IMR-90 (cell line): ENCODE measurements at places on chromosomes 5 and 9. TPM values are rescaled to one million over a fixed set of nuclear protein-coding genes. Genes with fewer than 3 reads are reported as not detected.

- no peak overlapping the region for H3K4me3 ChIP-seq
- H3K4me1 ChIP-seq: no peaks in the 10 kb centered on the region
- H3K27me3 ChIP-seq: no peaks in the 10 kb centered on the region
- no peak overlapping the region for H3K27ac ChIP-seq
- H3K36me3 ChIP-seq: no peaks in the 10 kb centered on the region
- DNase-seq: no peak
These were observed 9.3 kb upstream of the KIF4B start for GRCh38 chr5:155004138-155004744.

GRCh38 chr9:121861501-121862180 lies 210.2 kb downstream of the DAB2IP start:
- no peak for DNase-seq
- H3K4me1 ChIP-seq: peaks cover 9% of the 10 kb centered on the region
- no peak overlapping the region for H3K4me3 ChIP-seq
- H3K36me3 ChIP-seq: no peaks in the 10 kb centered on the region
- H3K27me3 ChIP-seq: peaks cover 2% of the 10 kb centered on the region; the same call in 1 of the 2 replicates

The PCDHA4 gene
- total RNA-seq: under 0.01 and 0.28 TPM in 2 replicates

GRCh38 chr9:33124751-33125381 lies 42.3 kb downstream of the B4GALT1 start:
- no peak overlapping the region for H3K4me3 ChIP-seq
- peaks cover 30% of the 10 kb centered on the region for H3K36me3 ChIP-seq
- no peak for DNase-seq
- no peak overlapping the region for H3K27ac ChIP-seq
- peaks cover 18% of the 10 kb centered on the region for H3K4me1 ChIP-seq

- no peak overlapping the region for H3K4me3 ChIP-seq
- H3K4me1 ChIP-seq: peaks cover 4% of the 10 kb centered on the region; the same call in 1 of the 2 replicates
- H3K27me3 ChIP-seq: no peaks in the 10 kb centered on the region
- H3K36me3 ChIP-seq: no peaks in the 10 kb centered on the region
- peak; percentile 34 for DNase-seq
These were observed 196.8 kb upstream of the TRIM32 start for GRCh38 chr9:116490321-116490720.

The PCDH1 gene
- total RNA-seq: 0.83 and 0.90 TPM in 2 replicates

The CCDC180 gene
- 0.56 and 0.90 TPM in 2 replicates for total RNA-seq

The SLC34A1 gene
- total RNA-seq: not detected in 2 replicates

The RAB14 gene
- total RNA-seq: 20.1 and 36.1 TPM in 2 replicates

DNA sequence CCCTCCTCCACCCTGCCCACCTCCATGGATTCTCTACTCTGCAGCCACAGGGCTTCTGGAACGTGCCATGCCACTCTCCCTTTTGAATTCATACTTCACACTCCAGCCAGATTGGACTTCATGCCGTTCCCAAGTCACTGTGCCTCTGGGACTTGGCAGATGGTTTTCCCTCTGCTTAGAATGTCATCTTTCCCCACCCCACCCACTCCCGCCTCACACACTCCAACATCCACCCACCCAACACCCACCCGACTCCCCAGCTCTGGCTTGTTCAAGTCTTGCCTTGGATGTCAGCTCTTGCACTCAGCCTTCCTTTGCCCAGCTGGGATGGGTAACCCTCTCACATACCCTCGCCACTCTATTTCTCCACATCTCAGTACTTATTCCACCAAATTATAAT lies 142.1 kb upstream of the DHFR start:
- H3K4me1 ChIP-seq: no peaks in the 10 kb centered on the region
- no peak for DNase-seq
- H3K27ac ChIP-seq: no peak overlapping the region

- H3K36me3 ChIP-seq: peaks cover 15% of the 10 kb centered on the region
- no peak overlapping the region for H3K4me3 ChIP-seq
- DNase-seq: no peak
These were observed 51.9 kb upstream of the TTC23L start for GRCh38 chr5:34787035-34787434.

The FBP2 gene
- total RNA-seq: not detected in 2 replicates

- no peaks in the 10 kb centered on the region for H3K4me1 ChIP-seq
- no peak for DNase-seq
- H3K27me3 ChIP-seq: no peaks in the 10 kb centered on the region
- H3K4me3 ChIP-seq: no peak overlapping the region
These were observed 100.6 kb downstream of the CETN3 start for GRCh38 chr5:90308787-90309585.

DNA sequence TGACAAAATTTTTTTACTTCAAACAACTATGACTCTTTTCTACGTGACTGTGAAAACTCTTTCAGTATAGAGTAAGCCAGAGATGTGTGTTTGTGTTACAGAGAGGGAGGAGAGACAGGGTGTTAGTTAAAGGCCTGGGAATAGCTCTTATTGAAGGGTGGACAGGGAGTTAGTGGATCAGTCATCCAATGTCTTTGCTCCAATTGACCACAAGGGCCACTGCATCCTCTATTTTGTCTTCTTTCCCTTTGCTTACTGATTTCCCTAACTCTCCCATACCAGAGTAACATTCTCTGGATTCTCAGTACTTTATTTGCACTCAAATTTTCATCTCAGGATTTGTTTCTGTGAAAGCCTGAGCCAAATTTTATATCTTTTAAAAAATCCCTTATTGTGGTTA lies 920.3 kb downstream of the CDH18 start:
- H3K27ac ChIP-seq: no peak overlapping the region
- H3K4me3 ChIP-seq: no peak overlapping the region
- H3K36me3 ChIP-seq: no peaks in the 10 kb centered on the region
- no peaks in the 10 kb centered on the region for H3K27me3 ChIP-seq
- no peak for DNase-seq

The PPP3R2 gene
- total RNA-seq: not detected in 2 replicates

The SLC44A1 gene
- 19.4 and 21.7 TPM in 2 replicates for total RNA-seq

The FOXI1 gene
- total RNA-seq: not detected in 2 replicates

DNA sequence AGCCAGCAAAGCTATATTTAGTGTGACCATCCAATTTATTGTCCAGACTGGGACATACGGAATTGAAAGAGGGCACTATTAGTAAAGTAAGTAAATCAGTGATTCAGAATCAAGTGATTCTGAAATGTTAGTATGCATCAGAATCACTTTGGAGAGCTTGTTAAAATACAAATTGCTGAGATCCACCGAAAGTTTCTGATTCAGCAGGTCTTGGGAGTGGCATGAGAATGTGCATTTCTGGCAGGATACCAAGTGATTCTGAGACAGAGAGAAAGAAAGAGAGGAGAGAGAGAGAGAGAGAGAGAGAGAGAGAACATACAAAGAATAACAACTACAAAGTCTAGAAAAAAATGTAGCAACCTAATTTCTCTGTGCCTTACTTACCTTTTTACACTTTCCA lies 65.4 kb upstream of the ASTN2 start:
- no peak for DNase-seq
- no peak overlapping the region for H3K27ac ChIP-seq
- no peak overlapping the region for H3K4me3 ChIP-seq
- no peaks in the 10 kb centered on the region for H3K36me3 ChIP-seq

The GRM6 gene
- not detected in 2 replicates for total RNA-seq

DNA sequence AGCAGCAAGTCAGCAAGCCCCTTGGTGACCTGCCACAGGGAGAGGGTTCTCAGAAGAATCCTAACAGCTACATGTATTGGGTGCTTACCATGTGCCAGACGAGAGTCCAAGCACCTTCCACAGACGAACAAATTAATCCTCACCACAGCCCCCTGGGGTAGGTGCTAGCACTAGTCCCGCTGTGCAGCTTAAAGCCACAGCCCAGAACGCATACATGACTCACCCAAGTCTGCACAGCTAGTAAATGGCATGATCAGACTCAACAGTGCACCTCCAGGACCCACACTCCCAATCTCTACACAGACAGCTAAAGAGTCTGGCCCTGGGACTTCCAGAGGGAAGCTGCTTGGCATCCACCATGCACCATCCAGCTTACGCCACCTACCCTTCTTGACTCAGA lies 111.5 kb downstream of the PAX5 start:
- DNase-seq: no peak
- peaks cover 9% of the 10 kb centered on the region for H3K27me3 ChIP-seq

GRCh38 chr9:126661521-126662251 lies 48.0 kb downstream of the LMX1B start:
- H3K27me3 ChIP-seq: peaks cover 45% of the 10 kb centered on the region
- no peak overlapping the region for H3K27ac ChIP-seq
- no peaks in the 10 kb centered on the region for H3K36me3 ChIP-seq
- no peaks in the 10 kb centered on the region for H3K4me1 ChIP-seq

The ANKRD20A1 gene
- total RNA-seq: under 0.01 and 0.18 TPM in 2 replicates

The PCDHGA7 gene
- total RNA-seq: 3.3 and 3.4 TPM in 2 replicates

The HMGCS1 gene
- 30.6 and 32.8 TPM in 2 replicates for total RNA-seq

The AK3 gene
- 24.7 and 33.3 TPM in 2 replicates for total RNA-seq

DNA sequence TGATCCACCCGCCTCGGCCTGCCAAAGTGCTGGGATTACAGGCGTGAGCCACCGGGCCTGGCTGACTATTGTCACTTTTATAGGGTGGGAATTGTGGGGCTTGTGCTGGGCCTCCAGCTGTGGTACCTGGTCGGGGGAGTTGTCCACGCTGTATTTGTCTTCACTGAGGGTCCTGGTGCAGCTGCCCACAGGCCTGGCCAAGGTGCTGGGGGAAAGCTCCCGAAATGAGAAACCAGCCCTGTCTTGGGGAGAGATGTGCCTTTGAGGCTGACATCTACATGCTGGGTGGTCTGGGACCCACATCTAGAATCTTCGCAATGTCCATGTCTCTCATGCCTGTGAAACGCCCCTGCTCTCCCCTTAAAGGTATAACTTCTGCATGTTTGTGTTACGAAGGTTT lies 2.6 kb downstream of the EXOC3 start:
- H3K4me3 ChIP-seq: no peak overlapping the region
- no peak for DNase-seq
- peaks cover 12% of the 10 kb centered on the region for H3K4me1 ChIP-seq
- no peaks in the 10 kb centered on the region for H3K27me3 ChIP-seq

The PTGER4 gene
- 7.9 and 10.6 TPM in 2 replicates for total RNA-seq

GRCh38 chr5:39555788-39556187 lies 131.0 kb upstream of the DAB2 start:
- peaks cover 16% of the 10 kb centered on the region for H3K27me3 ChIP-seq
- H3K4me1 ChIP-seq: no peaks in the 10 kb centered on the region
- H3K27ac ChIP-seq: no peak overlapping the region
- DNase-seq: no peak

- no peaks in the 10 kb centered on the region for H3K36me3 ChIP-seq
- H3K27ac ChIP-seq: no peak overlapping the region
- no peaks in the 10 kb centered on the region for H3K27me3 ChIP-seq
- no peaks in the 10 kb centered on the region; the same call in 1 of the 2 replicates for H3K4me1 ChIP-seq
These were observed 19.0 kb downstream of the TMC1 start for GRCh38 chr9:72540348-72540873.

DNA sequence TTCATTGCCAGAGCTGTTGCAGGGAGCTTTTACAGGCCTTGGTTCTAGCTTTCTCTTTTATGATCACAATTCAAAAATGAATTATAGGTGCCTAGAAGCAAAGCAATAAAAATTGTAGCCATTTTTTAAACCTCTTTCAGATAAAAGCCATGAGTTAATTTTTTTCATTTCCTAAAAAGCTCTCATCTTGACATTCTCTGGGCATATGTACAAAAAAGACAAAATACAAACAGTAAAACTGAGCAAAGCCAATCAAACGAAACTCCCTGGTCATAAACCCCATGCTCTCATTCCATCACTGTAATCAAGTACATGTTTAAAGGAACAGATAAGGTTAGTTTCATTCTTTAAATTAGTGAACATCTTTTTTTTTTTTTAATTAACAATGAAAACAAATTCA lies 101.9 kb downstream of the ERCC6L2 start:
- no peak overlapping the region for H3K27ac ChIP-seq
- DNase-seq: no peak
- no peak overlapping the region for H3K4me3 ChIP-seq

- H3K4me3 ChIP-seq: no peak overlapping the region
- no peaks in the 10 kb centered on the region for H3K4me1 ChIP-seq
- no peak for DNase-seq
- no peaks in the 10 kb centered on the region for H3K27me3 ChIP-seq
These were observed 66.2 kb upstream of the CNTLN start for GRCh38 chr9:17068671-17069070.

DNA sequence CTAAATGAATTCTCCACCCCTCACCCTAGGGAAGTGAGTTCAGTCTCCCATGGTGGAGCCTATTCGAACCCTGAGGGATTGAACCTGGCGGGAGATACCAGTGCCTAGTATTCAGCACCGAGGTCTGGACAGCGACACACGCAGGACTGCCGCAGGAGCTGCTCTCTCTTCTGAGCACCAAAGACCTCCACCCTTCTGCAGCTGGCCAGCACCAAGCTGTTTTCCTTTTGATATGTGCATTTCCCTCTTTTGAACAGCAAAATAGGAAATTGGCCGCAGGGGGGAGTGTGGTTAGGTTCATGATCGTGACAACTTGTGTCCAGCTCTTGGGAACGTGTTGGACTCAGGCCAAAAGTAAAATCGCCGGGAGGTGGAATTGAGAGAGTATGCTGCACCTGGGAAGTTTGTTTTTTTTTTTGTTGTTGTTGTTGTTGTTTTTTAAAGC lies 1.2 kb upstream of the PCSK1 start:
- H3K27me3 ChIP-seq: peaks cover 43% of the 10 kb centered on the region
- no peak overlapping the region for H3K27ac ChIP-seq
- no peak overlapping the region for H3K4me3 ChIP-seq
- H3K36me3 ChIP-seq: no peaks in the 10 kb centered on the region
- DNase-seq: peak; percentile 74

- H3K27me3 ChIP-seq: no peaks in the 10 kb centered on the region
- H3K4me3 ChIP-seq: no peak overlapping the region
- no peaks in the 10 kb centered on the region for H3K36me3 ChIP-seq
These were observed 162.9 kb upstream of the WWC1 start for GRCh38 chr5:168128557-168128956.

- no peaks in the 10 kb centered on the region for H3K4me1 ChIP-seq
- H3K4me3 ChIP-seq: no peak overlapping the region
- no peak overlapping the region for H3K27ac ChIP-seq
These were observed 153.0 kb downstream of the DENND1A start for GRCh38 chr9:123776708-123777537.

The LCN9 gene
- not detected in 2 replicates for total RNA-seq

DNA sequence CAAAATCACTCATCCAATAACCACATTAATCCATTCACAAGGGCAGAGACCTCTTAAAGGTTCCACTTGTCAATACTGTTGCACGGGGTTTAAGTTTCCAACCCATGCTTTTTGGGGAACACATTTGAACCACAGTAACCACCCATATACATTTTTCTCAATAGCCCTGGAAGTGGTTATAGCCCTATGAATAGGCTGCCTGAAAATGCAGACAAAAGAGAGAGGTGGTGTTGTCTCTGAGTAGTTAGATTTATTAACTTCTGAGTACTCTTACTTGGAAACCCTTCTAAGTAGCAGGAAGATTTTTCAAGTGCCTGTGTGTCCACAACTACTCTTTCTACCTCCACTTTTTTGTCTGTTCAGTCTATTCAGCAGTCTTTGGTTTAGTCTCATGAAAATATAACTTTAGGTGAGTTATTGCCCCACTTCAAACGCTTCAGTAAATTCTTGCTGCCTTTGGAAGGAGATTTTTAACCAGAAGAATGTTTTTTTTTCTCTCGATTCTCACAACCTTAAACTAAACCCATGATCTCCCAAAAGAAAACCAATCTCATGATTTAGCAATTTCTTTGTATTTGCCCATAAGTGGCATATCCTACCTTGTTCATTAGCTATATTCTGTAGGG lies 42.6 kb downstream of the ARHGEF28 start:
- DNase-seq: no peak
- no peaks in the 10 kb centered on the region for H3K27me3 ChIP-seq
- peaks cover 5% of the 10 kb centered on the region for H3K4me1 ChIP-seq
- H3K4me3 ChIP-seq: no peak overlapping the region
- no peaks in the 10 kb centered on the region for H3K36me3 ChIP-seq

The HDHD3 gene
- 6.9 and 7.0 TPM in 2 replicates for total RNA-seq

The GPRIN1 gene
- 2.5 and 3.0 TPM in 2 replicates for total RNA-seq

- DNase-seq: peak; percentile 65
- H3K36me3 ChIP-seq: no peaks in the 10 kb centered on the region
These were observed 53.2 kb upstream of the HMHB1 start for GRCh38 chr5:143758750-143759149.

GRCh38 chr5:37873988-37874387 lies 34.1 kb upstream of the GDNF start:
- H3K27ac ChIP-seq: no peak overlapping the region
- H3K4me1 ChIP-seq: peaks cover 11% of the 10 kb centered on the region
- H3K36me3 ChIP-seq: no peaks in the 10 kb centered on the region

The RNF208 gene
- total RNA-seq: not detected in 2 replicates
